ENCODE measurements at places on chromosomes 6 and 20.
A peak's percentile ranks its signal among the peaks of the same experiment; 100 is the strongest.

DNA sequence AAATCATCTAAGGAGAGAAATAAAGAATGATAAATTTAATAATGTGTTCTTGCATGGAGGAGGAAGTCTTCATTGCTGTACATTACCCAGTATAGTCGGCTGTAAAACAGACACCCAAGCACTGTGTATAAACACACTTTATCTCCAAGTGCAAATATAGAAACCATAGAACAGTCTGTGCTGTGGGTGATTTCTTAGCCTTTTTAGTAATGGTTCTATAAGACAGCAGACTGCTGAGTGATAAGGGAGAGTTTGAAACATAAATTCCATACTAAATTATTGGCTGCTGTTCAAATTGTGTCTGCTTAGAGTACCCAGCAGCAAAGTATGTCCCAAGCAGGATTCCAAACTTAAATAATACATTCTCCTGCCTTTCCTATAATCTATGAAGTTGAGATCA lies 4.6 kb downstream of the FILIP1 start:
- no peak for DNase-seq

DNA sequence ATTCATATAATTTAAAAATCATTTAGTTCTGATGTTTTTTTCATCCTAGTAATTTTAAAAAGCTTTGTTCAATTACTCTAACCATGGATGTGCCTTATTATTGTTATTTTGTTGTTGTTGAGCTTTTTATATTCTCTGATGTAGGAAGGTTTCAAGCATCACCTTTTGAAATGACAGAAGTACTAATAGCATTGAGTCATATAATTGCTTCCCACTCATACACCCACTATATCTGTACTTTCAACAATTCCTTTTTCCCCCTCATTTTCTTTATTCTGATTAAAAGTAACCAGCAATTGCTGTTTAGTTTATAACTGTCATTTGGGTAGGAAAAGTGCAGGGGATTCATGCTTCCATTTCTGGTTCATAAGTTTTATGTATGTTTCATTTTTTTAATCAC lies 38.6 kb downstream of the DNAH8 start:
- no peak for DNase-seq

DNA sequence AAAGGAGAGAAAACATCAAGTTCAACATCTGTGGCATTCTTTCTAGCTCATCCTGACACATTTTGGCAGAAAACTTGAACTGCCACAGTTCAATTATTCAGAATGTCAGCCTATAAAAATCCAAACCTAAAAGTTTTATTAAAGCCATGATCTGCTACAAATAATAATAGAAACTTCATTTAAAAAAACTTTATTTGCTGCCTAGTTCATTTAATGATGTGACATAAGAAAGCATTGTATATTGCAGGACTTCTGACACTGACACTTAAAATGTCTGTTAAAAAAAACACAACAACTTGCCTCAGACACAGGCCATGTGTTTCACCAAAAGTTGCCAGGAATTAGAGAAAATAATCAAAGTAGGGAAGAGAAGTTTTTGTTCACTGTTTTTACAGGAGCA lies 88.3 kb upstream of the HTR1E start:
- no peak for DNase-seq

DNA sequence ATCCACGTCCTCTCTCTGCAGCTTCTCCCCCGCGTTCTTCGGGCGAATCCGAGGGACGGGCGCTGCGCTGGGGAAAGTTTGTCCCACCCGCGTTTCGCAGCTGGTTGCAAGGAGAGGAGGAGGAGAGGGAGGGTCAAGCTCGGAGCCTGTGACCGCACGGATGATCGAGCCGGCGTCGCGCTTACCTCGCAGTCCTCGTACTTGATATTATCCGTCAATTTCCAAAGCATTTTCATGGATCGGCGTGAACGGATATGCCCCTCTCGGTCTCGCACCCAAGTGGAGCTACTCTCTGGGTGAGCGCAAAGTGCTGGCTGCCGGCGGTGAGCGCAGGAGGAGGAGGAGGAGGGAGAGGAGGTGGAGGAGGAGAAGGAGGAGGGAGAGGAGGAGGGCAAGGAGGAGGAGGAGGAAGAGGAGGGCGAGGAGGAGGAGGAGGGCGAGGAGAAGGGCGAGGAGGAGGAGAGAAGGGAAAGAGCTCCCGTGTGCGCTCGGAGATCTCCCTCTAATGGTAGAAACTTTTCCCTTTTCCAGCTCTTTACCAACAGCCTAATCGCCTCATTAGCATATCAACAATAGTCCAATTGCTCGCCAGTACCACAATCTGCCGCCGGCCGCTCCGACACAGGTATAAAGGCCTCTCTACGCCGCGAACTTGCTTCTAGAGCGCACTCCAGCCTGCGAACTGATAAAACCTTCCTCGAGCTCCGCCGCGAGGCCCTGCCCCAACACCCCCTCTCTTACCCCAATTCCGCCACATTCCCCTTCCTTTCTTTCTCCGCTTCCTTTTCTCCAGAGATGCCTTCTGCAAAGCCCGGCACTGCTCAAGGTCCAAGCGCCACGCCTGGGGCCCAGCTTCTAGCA lies at the start of gene TFAP2A:
TSS of gene TFAP2A (minus strand) at position 319 of the 861 bp plus-strand sequence. CDS start at position 236, 83 bp downstream.
- peak; percentile 86 for DNase-seq

GRCh38 chr6:52180787-52181558 lies 5.2 kb upstream of the IL17A start:
- DNase-seq, result no peak

DNA sequence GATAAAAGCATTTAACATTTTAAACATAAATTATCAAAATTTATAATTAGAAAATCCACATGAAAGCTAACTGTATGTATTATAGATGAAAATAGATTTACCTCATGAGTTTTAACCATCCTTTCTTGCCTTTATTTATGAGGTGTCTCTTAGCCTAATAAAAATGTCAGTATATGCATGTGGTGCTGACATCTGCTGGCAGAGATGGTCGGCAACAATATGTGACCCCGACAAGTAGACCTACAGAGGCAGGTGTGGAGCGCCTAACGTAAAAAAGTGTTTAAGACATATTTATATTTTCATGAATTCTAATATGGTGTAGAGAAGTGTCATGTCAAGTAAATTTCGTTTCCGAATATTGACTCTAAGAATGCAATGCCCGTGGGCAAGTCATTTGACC lies 149.0 kb upstream of the FUT9 start:
- DNase-seq, result no peak

- DNase-seq, result no peak
These were observed 628.2 kb downstream of the COL12A1 start for GRCh38 chr6:74577619-74578018.

DNA sequence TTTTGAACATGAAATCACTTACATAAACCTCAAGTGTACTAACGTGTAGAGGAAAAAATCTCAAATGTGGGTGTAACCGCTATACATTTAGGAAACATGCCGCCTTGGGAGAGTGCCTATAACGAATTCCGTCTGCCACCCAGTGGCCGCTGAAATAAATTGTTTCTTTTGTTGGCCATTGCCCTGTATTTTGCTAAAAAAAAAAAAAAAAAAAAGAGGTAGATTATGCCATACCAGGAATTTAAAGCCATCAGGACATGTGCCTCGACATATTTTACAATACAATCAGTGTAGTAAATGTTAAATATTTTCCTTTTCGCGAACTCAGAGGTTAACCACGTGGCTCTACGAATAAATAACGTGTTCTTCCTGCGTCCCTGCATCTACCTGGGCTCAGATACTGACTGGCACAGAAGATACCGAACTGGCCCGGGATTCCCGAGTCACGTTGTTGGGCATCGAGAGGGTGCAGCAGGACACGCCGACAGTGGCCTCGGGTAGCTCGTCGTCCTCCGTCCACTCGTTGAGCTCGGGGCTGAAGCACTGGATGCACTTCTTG lies 14.3 kb downstream of the KLHL31 start:
- peak; percentile 56 for DNase-seq

GRCh38 chr20:1368448-1369199 lies 24.2 kb downstream of the FKBP1A start:
- DNase-seq, result peak; percentile 55

- peak; percentile 60 for DNase-seq
These were observed 91.7 kb downstream of the CLIC5 start for GRCh38 chr6:45923831-45924391.

GRCh38 chr20:32455171-32455900 lies 97.2 kb downstream of the ASXL1 start:
- no peak for DNase-seq

GRCh38 chr6:21594416-21595281 lies 1.1 kb downstream of the SOX4 start:
- DNase-seq, result peak; percentile 44

Measured in HFFc6 (cell line).